ENCODE measurements at places on chromosomes 5 and 9. TPM values are rescaled to one million over a fixed set of nuclear protein-coding genes. Genes with fewer than 3 reads are reported as not detected.

DNA sequence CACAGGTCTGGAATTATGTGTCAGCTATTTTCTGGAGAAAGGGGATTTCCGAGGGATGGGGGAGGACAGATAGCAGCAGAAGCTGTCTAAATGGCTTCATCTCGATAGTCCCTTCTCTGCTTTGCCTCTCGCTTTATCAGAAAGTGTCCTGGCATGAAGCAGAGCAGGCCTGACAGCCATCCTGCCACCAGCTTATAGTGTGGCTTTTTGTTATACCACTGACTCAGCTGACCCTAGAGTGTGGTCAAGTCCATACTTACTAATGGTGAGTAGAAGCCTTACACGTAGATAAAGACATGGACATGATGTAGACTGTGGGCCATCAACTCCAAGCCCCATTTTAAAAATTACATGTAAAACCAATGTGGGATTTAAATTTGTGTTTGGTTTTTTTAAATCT is 50.0 kb downstream of the RCL1 start:
- DNase-seq: no peak

GRCh38 chr5:81631124-81631523 is 119.8 kb downstream of the SSBP2 start:
- no peak for DNase-seq

HSPB3 gene
- not detected for total RNA-seq

IFNB1 gene
- total RNA-seq: not detected

GRCh38 chr5:6633469-6634245 is 417 bp downstream of the SRD5A1 start:
- DNase-seq: no peak

ISL1 gene
- 1.6 TPM for total RNA-seq

DNA sequence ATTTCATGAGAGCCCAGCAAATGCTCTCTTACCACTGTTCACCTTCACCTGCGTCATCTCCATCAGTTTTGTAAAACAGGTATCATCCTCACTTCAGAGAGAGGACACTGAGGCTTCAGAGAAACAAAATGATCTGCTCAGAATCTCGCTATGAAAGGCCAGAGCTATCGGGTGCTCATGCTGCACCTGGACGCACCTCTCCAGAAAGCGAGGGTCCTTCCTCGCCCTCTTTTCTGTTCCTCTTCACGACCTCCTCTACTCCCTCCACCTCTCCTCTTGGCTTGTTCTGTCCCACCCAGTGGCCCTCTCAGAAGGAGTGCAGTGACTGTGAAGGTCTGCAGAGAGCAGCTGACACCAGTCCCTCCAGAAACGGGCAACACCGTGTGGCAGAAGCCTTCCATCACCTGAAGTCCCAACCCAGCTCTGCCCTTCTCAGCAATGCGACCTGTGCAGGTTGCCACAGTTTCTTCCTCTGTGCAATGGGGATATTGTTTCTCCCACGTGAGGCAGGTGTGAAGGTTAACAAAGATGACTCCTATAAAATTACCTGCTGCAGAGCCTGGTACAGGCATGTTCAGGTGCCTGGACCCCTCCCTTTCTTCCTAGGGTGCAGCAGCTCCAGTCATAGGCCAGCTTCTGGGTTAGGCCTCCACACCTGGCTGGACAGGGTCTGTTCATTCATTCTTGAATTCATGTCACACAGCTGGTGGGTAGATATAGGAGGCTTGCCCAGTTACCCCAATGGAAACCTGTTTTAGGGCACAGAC is 45.3 kb upstream of the ANGPTL2 start:
- DNase-seq: no peak

PRLR gene
- 6.2 TPM for total RNA-seq

All from body of pancreas (tissue), 4 donors.